ENCODE measurements at places on chromosomes 6 and 20.

- DNase-seq = no peak
Observed at GRCh38 chr6:116492331-116493067, 18.9 kb upstream of the CALHM5 start.

DNA sequence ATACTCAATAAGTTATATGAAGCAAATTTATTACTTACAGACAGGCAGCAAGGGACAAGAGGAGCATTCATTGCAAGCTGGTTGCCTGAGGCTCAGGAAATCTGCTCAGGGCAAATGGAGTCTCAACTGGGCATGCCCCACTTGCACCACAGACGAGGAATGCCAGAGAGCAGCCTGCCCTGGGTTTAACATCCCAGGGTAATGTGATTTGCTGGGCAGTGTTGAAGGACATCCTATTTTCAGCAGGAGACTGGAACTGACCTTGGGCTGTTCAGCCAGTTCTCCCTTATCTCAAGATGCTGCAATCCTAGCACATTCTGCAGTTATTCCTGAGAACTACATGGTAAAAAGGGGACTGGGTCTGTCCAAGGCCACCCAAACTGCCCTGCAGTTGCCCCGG, 3.8 kb upstream of the ENTPD6 start:
- DNase-seq = no peak

DNA sequence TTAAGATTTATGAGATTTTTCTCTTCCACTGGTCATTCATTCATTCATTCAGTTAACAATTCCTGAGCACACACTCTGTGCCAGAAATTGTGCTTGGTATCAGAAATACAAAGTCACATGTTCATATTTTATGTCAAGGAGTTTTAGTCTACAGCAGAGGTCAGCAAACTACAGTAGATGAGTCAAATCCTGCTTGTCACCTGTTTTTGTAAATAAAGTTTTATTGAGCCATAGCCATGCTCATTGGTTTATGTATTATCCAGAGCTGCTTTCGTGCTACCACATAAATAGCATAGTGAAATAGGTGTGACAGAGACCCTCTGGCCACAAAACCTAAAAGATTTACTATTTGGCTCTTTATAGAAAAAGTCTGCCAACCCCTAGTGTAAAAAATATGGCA, 46.8 kb downstream of the THEMIS start:
- DNase-seq = no peak

GRCh38 chr6:100452998-100453397, 11.7 kb downstream of the SIM1 start:
- no peak for DNase-seq

- peak; percentile 31 for DNase-seq
Observed at GRCh38 chr6:36662827-36663256, 15.7 kb upstream of the CDKN1A start.

- no peak for DNase-seq
Observed at GRCh38 chr6:137206577-137206976, 12.6 kb downstream of the IFNGR1 start.

- DNase-seq = no peak
Observed at GRCh38 chr6:86256615-86257187, 614.0 kb upstream of the SYNCRIP start.

GRCh38 chr6:156977527-156978291, 200.5 kb downstream of the ARID1B start:
- DNase-seq = no peak

DNA sequence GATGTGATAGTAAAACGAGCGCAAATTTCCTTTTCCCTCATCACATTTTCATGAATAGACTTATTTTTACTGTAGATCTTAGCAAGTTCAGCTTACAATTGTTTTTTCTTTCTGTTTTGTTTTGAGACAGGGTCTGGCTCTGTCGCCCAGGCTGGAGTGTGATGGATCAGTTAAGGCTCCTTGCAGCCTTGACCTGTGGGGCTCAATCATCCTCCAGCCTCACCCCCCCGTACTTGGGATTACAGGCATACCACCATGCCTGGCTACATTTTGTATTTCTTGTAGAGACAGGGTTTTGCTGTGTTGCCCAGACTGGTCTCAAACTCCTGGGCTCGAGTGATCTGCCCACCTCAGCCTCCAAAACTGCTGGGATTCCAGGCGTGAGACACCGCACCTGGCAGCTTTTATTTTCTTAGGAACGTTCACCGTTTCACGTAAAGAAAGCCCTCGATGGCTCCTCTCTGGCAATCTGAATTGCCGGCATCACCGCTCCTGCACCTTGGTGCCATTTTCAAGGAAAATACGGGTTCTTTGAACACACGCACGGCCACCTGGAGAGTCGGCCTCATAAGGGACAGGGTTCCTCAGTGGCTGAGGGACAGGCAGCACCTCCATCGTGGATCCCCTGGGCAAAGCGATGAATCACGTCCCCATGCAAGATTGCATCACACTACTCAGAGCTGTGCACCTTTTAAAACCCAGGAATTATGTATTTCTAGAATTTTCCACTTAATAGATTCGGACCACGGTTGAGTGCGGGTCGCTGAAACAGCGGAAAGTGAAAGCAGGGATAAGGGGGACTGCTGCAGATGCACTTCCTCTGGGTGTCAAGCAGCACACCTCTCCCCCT, 78.7 kb downstream of the IRF4 start:
- DNase-seq = no peak

GRCh38 chr6:158782432-158783166, 36.6 kb downstream of the EZR start:
- no peak for DNase-seq

DNA sequence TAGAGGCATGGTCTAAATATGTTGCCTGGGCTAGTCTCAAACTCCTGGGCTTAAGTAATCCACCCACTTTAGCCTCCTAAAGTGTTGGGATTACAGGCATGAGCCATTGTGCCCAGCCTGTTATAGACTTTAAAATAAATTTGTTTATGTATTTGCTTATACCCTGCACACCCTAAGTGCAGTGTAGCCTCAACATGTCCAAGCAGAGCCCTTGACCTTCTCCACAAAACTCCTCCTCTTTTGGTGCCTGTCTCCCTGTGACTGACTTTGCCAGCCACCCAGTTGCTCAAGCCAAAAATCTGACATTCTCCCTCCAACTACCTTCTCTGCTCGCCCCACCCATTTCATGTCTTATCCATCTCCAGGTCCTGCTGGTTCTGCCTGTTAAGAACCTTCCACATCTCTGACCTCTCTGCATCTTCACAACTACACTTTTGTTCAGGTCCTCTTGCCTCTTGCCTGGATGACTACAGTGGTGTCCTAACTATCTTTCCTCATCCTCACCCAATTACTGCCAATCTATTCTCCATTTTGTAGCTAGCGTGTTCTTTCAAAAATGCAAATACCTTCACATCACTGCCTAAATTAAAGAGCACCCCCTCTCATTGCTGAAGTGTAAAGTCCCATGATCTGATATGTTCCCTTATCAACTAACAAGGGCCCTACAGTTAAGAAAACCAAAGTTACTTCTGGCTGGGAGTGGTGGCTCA, 11.2 kb upstream of the KIFC1 start:
- DNase-seq = no peak

- DNase-seq = no peak
Observed at GRCh38 chr20:15185322-15185721, 847.9 kb upstream of the FLRT3 start.

GRCh38 chr6:7566617-7567173, 23.3 kb upstream of the SNRNP48 start:
- DNase-seq = no peak

DNA sequence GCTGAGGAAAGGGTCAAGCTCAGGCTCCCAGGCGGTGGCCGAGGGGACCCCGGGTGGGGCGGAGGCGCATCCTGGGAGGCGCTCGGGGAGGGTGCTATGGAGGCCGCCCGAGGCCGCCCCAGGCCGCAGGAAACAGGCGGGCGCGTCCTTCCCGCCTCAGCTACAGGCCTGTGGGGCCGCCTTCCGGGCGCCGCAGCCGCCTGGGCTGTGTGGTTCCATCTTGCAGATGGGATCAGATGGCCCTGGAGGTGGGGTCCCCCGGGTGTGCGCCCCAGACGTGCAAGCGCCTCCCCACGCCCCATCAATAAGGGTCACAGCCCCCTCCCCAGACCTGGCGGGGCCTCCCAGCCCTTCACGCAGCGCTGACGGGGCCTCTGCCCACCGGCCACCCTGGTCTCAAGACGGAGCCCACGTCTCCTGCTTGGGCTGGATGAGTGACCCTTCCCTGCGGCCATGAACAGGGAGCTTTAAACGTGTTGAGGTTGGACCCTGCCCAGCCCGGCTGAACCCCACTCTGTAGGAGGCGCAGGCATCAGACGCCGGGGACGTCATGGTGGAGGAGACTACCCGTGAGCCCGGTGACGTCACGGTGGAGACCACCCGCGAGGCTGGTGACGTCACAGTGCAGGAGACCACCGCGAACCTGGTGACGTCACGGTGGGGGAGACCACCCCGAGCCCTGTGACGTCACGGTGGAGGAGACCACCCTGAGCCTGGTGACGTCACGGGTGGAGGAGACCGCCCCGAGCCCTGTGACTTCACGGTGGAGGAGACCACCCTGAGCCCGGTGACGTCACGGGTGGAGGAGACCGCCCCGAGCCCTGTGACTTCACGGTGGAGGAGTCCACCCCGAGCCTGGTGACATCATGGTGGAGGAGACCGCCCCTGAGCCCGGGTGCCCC, 267.0 kb downstream of the DLL1 start:
- DNase-seq = no peak

GRCh38 chr6:135686784-135687301, 164.7 kb upstream of the PDE7B start:
- no peak for DNase-seq

DNA sequence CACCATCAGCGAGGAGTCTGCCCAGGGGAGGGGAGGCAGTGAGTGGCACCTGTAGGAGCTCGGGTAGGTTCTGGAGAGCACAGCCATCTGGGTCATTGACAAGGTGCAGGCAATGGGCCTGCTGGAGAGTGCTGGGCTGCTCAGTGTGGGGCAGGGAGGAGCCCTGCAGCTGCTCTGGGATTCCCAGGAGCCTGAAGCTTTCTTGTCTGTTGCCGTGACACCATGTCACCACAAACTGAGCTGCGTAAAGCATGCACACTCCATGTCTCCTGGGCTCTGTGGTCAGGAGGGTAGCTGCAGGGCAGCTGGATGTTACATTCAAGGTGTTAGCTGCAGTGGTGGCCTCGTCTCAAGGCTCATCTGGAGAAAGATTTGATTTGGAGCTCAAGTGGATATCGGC, 4.5 kb upstream of the SLC22A1 start:
- DNase-seq = no peak

DNA sequence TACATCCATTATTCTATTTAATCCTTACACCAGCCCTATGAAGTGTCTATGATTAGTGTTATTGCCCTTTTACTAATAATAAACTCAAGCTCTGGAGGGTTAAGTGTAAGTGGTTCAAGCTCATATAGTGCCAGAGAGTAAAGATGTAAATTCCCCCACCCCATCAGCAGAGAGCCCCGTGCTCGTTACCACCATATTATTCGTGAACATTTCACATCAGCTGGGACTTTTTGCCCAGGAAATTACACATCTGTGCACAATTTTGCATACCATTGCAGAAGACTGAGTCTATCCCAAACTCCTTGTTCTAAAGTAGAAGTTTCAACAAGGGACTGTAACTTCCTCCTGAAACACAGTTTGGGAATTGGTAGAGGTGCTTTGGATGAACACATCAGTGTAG, 220.1 kb downstream of the BCAS1 start:
- no peak for DNase-seq

- DNase-seq = no peak
Observed at GRCh38 chr6:132425176-132425575, 23.9 kb upstream of the MOXD1 start.

DNA sequence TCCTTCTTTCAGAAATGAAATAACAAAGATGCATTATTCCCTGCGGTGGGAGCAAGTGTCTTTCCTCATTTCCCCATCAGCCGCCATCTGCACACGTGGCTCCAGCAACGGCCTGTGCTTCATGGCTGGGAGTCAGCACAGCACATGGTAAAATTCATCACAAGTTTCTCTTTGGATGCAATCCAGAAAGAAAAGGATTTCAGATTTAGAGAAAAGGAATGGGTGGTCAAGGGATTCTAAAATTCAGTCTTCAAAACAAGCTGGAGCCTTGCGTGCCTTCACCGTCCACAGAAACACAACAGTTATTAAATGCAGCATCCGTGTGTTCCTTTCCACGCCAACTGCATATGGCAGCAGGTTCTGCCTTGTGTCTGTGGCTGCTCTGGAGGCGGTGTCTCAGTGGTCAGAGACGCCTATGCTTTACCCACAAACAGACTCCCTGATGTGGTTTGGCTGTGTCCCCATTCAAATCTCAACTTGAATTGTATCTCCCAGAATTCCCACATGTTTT, 107.6 kb downstream of the THBS2 start:
- DNase-seq = no peak

DNA sequence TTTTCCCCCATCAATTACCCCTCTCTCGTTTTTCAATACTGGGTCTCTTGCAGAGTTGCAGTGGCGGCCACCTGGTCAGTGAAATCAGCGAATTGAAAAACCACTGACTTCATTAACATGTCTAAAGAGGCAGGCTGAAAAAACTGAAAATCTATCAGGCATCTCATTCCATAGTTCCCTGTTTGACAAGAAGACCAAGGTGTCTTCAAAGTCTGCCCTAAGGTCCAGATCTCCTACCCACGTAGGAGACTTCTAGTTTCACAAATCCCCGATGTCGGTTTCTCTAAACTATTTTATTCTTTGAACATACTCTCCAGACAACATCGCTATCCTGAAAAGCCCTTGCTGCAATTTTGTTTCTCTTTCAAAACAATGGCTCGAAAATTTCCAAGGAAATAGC, 796 bp upstream of the TUBB start:
- no peak for DNase-seq

DNA sequence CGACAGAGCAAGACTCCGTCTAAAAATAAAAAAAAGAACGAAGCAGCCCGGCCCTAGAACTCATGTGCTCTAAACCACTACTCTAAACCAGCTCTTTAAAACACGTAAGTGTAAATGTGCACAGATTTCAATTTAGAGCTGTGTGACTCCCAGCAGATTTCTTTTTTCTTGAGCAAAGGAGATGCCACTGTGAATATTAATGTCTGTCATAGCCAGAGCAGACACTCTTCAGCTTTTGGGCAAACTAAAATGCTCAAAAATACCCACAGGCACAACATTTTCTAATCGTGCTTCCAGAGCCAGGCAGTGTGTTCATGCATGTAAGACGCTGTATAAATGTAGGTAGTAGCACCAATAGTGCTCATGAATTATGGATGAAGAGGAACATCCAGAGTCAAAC, 218.9 kb upstream of the PLCB4 start:
- no peak for DNase-seq

- DNase-seq = no peak
Observed at GRCh38 chr20:63206878-63207277, 9.1 kb downstream of the YTHDF1 start.

DNA sequence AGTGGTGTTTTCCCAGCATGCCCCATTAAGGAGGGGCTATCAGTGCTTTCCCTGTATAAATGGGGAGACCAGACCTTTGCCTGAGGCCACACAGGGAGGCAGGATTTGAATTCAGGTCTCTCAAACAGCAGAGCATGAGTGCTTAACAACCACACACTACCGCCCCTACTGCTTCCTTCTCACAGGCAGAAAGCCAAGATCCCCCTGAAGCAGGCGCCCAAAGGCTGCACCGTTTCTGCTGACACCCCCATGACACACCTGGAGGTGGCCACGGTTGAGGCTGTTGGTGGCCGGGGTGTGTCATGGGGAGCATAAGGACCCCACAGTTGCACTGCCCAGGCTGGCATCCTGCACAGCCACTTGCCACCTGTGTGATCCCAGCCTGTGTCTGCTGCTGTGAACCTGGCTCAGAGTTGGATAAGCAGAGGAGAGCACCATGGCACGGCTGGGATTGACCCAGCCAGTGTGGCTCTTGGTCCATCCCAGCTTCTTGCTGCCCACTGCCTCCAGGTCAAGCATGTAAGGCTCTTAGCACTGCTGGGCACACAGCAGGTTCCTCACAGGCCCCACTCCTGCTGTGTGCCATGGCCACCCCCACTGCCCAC, 28.3 kb downstream of the PCK1 start:
- DNase-seq = no peak

GRCh38 chr6:12624142-12624837, 92.3 kb upstream of the PHACTR1 start:
- no peak for DNase-seq

Measured in T-cell (primary cell).